Stimulated activated CD4-positive, alpha-beta T cell treated with anti-CD3 and anti-CD28 coated beads, Interleukin-4, amount 100 ng/mL, for 4 hours (primary cell): ENCODE measurements at places on chromosomes 12 and 14.

DNA sequence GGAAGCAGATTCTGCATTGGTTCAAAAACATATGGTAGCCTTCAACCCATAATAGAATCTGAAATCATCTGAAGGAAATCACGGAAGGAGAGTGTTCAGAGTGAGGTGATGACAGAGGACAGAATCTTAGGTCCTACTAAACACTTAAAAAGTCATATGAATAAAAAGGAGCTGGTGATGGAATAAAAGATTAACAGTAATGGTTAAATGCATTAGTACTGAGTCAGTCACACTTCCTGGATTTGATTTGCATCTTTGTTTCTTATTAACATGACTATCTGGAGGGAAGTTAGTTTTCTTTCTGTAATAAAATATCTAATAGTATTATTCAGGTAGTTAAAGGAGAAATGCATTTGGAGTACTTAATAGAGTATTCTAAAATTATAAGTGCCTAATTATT lies 296.3 kb upstream of the ATXN7L3B start:
- no peak for DNase-seq

DNA sequence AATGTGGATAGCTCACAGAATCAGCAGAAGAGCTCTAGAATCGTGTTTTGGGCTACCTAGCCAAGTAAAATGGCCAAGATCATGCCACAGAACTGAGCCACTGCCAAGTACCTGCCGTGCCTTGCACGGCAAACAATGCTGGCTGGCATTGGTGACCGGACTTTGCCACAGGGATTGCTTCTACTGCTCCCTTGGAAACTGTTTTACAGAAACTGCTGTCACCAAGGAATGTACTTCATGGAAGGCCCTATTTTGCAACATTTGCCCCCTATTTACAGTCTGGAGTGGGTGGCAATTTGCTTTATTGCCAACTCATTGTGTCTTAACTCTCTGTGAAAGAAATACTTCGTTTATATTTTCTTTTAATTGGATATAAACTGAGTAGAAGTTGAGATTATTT lies 49.0 kb downstream of the BORCS5 start:
- DNase-seq: no peak

DNA sequence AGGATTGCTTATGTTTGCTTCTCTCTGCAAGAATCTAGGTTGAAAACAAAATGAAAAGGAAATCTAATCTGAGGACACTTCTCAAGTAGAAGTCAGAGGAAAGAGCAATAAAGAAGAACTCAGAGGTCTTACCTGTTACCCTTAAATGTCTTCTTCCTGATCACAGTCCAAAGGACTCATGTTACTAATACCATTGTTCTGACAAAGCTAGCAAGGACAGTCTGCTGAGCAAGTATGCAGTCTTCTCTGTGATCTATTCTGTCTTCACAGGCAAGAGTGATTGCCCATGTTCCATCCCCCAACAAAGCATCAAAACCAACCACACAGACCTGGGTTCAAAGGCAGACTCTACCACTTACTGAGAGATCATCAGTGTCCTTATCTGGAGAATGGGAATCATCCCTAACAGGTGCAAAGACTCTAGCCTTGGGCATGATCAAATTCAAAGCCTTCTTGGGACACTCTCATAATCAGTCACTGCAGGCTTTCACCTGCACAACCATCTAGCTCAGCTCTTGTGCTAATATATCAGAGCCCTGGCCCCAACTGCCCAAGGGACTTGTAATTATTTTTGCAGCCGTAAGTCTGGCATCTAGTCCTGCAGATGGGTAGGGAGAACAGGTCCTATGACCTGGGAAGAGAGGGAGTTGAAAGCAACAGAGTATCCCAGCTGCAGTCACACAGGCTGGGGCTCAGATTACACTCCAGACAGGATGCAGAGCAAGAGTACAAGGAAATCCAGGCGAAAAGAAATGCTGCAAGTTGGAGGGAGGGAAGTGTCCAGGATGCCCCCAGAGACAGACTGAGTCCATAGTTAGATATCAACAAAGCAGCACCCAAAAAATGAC lies 97.9 kb upstream of the NUDT4 start:
- DNase-seq: no peak

DNA sequence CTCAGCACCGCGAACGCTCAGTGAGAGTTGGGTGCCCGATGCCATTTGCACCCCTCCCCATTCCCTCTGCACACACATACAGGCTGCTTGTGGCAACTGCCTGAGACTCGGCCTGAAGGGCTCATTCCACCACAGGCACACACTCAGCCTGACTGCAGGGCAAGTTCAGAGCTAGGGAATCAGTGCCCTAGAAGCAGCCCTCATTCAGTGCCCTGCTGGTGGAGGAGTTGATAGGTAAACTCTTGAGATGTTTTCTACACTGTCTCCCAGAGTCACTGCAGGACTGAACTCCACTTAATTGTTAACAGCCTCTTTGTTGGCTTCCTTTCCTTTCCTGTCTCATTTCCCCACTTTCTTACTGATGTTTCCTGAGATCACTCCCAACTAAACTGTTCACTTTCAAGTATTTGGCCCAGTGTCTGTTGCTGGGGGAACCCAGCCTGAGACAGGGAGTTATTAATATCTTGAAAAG lies 16.9 kb downstream of the PPP1R36 start:
- no peak for DNase-seq

DNA sequence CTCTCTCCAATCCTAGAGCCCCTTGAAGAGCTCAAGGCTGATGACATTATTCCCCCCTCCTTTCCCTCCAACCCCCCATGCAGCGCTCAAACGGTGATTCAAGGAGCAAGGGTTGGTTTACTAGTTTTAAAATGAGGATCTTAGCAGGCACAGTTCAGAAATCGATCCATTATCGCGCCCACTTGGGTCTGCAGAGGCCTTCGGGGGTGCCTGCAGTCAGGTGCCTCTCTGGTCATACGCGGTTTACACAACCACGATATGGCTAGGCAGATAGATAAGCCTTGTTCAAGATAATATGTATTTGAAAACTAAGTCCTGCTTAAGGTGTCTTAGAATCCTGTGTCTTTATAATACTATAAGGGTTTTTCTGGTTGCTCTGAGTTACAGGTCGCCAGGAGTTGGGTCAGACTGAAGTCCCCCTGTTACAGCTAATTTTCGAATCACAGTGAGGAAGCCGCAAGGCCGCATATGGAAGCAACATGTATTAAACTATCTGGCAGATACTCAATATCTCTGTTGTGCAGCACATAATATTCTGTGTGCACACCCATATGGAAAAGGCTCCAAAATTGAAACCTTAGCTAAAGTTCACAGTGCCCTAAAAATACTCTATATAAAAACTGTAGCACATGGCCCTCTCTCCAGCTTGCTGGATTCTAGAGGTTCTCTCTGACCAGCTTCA lies 10.0 kb downstream of the BHLHE41 start:
- no peak for DNase-seq

GRCh38 chr12:121839993-121840761 lies 18.5 kb downstream of the HPD start:
- no peak for DNase-seq

DNA sequence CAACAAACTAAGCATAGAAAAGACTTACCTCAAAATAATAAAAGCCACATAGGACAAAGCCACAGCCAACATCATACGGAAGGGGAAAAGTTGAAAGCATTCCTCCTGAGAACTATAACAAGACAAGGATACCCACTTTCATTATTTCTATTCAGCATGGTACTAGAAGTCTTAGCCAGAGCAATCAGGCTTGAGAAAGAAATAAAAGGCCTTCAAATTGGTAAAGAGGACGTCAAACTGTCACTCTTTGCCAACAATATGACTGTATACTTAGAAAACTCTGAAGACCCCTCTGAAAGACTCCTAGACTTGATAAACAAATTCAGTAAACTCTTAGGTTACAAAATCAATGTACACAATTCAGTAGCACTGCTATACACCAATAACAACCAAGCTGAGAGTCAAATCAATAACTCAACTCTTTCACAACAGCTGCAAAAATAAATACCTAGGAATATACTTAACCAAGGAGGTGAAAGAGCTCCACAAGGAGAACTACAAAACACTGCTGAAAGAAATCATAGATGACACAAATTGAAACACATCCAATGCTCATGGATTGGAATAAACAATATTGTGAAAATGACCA lies 11.6 kb upstream of the CLEC1A start:
- no peak for DNase-seq

DNA sequence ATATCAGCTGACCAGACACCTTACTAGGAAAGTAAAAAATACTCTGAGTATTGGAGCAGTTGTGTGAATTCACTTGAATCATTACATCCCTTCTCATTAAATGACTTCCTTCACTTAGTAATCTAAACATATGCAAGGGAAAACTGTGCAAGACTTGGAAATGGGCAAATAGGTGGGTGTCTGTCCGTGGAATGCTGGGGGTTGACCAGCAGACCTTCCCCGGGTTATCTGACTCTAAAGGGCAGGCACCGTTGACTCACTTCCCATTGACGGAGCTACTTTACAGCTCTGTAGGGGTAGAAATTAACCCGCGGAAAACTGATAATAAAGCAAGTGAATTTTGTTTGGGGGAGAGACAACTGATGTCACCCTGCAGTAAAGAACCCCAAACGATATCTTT lies 199.3 kb downstream of the TTC7B start:
- no peak for DNase-seq

DNA sequence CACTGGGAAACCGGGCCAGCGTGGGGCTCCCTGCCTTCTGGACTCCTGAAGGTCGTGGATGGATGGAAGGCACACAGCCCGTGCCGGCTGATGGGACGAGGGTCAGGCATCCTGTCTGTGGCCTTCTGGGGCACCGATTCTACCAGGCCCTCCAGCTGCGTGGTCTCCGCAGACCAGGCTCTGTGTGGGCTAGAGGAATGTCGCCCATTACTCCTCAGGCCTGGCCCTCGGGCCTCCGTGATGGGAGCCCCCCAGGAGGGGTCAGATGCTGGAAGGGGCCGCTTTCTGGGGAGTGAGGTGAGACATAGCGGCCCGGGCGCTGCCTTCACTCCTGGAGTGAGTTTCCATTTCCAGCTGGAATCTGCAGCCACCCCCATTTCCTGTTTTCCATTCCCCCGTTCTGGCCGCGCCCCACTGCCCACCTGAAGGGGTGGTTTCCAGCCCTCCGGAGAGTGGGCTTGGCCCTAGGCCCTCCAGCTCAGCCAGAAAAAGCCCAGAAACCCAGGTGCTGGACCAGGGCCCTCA lies 26.9 kb downstream of the HIP1R start:
- no peak for DNase-seq

DNA sequence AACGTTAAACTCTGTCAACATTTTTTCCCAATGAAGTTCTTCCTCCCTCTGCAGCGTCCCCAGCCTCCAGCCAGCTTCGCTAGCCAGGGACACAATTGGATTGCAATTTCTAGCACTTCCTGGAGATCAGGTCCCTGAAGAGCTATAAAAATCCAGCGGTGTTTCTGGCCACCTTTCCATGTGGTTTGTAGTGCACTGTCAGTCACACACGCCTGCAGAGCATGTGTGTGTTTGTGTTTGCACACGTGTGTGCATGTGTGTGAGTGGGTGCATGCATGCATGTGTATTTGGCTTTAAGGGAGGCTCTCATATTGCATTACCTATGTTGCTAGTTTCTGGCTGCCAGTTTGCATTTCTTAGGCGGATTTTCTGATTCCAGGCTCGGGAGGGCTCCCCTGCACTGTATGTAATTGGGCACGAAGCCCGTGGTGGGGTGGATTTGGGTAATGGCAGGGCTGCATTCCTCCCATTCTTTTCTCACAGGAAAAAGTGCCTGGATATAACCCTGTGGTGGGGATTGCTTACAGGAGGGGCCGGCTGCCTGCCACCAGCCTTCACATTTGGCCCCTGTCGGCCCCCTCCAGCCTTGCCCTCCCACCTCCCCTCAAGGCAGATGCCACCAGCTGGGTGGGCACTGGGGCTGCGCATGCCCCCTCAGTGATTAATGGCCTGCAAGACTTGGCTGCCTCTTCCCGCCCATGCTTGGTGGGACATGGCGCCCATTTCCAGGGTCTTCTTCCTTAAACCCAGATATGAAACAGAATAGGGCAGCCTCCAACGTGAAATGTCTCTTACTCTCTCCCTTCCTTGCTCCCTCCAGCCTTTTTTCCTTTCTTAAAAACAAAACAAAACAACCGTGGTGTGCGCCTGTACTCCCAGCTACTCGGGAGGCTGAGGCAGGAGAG lies 74.0 kb downstream of the TSPAN9 start:
- DNase-seq: no peak
